H9 (cell line): ENCODE measurements at places on chromosomes 12 and 14.

DNA sequence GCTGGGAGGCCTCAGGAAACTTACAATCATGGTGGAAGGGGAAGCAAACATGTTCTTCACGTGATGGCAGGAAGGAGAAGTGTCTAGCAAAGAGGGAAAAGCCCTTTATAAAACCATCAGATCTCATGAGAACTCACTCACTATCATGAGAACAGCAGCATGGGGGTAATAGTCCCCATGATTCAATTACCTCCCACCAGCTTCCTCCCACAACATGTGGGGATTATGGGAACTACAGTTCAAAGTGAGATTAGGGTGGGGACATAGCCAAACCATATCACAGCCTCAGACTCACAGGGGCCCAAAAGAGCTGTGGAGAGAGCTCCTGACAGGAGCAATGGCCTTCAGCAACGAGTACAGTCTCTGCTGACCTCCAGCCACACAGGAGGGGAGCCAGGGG is 151.4 kb downstream of the GXYLT1 start:
- DNase-seq, result no peak

GRCh38 chr12:1162081-1162760 is 171.2 kb downstream of the ERC1 start:
- DNase-seq, result no peak

GRCh38 chr14:65560340-65561027 is 148.0 kb downstream of the FUT8 start:
- DNase-seq, result no peak

DNA sequence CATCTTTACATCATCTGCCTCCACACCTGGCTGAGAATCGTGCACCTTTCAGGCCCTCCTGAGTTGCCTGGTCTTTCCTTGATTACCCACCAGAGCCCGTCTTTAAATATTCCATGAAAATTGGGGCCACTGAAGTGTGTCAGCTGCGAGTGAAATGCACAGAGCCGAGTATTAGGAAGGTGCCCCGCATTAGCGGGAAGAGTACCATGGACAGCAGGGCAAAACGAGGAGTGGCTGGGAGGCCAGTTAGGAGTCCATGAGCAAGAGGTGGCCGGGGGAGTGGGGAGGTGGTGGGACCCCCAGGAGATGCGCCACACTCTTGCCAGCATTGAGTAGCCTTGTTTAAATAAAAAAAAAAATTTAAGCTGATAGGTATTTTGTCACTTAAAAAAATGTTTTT is 99.6 kb downstream of the TSPAN9 start:
- DNase-seq, result no peak

DNA sequence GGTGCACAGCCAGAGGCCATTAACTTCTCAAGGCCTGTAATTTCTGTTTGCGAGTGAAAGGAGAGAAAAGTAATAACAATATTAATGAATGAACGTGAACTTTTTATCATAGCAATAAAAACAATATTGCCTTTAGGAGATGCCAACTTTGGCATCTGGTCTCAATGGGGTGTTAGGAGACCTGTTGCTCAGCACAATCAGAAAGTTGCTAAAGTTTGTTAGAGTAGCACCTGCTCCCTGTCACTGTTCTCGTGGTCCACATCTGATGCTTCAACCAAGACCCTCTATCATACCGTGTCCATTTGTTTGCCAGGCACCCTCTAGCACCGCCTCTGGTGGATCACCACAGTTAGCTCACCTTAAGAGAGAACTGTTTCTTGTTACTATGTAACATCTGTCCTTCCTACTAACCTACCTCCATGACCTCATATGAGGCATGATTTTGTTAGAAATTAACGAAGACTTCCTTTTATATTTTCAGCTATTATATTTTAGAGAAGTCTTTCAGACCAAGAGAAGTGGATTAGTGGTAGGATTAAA is 12.5 kb upstream of the CLEC4E start:
- peak; percentile 49 for DNase-seq

DNA sequence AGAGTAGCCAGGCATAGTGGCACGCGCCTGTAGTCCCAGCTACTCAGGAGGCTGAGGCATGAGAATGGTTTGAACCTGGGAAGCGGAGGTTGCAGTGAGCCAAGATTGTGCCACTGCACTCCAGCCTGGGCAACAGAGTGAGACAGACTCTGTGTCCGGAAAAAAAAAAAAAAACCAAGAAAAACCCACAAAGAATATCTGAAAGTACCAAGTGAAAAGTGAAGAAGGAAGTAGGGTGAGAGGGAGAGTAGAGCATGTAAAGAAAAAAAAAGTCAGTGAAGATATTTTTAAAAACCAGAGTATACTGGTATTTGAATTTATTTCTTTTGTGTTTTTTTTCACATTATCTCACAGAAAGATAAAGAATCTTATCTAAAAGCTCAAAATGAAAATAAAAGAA is 43.3 kb upstream of the ISM2 start:
- DNase-seq, result no peak

DNA sequence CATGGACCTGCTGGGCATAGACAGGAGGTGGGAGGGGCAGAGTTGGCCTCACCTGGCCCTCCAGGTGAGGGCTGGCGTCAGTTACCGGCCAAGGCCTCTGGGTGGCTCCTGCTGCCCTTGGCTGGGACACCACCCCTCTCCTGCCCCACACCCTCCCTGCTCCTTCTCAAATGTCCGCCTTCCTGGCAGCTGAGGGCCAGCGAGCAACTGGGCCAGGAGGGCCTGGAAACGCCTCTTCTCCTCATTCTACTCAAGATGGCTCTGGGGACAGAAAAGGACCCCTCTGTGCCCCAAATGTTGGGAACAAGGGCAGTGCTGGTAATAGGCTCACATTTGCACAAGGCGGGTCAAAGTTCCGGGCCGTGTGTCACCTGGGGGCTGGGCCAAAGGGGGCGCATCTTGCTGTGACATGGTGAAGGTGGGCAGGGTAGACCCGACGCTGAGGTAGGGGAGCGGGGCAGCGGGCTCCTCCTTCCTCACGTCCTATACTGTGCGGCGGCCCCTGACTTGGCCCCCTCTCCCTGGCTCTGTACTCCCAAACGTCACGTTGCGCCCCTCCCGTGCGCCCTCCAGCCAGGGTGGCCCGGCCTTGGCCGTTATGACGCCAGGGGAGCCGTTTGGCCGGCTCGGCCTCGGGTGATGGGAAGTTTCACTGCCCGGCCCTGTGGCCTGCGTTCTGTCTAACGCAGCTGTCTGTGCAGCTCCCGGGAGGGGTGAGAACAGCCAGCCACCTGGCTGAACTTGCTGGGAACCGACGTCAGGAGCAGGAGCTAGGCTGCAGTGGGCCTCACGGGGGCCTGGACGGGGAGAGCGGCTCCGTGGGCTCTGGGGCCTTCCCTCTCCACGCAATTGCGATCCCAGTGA is 18.0 kb upstream of the DLK1 start:
- DNase-seq, result peak; percentile 94

GRCh38 chr12:104709692-104710435 is 248.2 kb downstream of the SLC41A2 start:
- DNase-seq, result no peak

DNA sequence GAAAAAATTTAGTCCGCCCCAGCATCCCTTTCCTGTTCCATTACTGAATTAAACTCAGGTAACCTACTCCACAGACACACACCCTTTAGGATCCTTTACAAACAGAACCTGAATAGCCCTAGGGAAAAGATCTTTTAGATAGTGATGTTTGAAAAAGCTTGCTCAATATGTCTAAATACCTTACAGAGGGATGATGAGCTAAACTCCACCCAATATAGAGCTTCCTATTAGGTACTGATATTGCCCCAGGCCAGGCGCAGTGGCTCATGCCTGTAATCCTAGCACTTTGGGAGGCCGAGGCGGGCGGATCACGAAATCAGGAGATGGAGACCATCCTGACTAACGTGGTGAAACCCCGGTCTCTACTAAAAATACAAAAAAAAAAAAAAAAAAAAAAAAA is 50.1 kb downstream of the FERMT2 start:
- no peak for DNase-seq

DNA sequence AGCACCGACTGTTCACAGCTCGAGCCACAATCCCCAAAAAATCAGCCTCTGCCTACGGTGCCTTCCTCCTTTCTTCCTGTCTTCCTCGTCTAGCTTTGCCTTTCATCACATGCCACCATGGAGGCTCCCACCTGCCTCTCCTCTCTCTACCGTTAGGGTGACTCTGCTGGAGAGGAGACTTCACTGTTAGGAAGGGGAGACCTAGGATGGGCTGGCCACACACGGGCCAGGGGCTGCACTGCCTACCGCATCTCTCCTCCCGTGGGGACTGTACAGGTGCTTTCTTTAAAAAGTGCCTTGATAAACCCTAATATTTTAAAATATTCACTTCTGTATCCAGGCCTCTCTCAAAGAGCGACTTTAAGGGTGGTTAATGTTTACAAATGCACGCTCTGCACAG is 1104.7 kb downstream of the BCL11B start:
- DNase-seq, result no peak

DNA sequence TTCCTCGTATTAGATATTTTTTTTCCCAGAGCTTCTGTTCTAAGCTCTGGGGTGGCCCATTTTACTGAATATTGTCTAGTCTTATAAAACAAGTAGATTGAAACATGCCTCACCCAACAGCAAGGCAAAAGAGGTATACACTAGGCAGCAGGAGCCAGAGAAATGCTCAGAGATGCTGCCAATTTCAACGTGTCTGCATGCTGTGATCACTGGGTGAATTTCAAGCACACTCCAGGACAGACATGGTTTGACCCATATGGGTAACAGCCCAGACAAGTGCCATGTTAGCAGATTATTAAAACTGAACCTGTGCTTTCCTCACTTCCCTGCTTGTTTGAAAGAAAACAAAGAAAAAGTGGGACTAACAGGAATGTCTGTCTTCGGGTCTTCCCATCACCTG is 321.3 kb downstream of the MED13L start:
- DNase-seq, result no peak

DNA sequence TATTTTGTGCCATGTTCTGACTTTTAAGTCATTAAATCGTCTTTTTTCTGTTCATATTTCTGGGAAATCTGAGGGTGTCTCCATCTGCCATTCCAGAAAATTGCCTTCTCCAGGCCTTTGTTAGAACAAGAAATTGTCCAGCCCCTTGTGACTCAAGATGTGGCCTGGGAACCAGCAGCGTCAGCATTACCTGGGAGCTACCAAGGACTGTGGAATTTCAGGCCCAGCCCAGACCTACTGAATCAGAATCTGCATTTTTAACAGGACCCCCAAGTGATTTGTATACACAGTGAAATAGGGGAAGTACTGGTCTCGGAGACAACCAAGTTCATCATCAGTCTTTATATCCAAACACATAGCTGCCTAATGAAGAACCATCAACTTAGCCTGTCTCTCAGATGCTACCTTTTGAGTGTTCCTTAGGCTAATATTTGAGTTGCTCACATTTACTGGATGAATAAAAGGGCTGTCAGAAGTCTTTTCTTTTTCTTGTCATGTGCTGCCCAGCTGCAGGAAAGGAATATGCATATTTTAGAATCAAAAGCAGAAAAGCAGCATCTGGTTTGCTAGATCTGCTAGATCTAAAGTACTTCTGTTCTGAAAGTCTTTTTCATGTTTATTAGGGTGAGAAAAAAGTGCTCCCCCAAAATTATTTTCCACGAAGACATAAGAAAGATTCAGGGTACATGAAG is 21.2 kb downstream of the GPHB5 start:
- no peak for DNase-seq

DNA sequence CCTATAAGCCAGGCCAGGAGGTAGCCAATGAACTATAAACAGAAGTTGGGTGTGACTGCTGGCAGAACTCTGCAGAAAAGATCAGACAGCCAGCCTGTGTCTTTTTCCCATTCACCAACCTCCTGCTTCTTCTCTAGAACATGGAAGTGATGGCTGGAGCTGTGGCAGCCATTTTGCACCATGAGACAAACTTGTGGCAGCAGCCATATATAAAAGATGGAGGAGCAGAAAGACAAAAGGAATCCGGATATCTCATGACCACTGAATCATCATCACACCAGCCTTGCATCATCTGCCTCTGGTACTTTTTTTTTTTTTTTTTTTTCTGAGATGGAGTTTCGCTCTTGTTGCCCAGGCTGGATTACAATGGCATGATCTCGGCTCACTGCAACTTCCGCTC is 8.7 kb downstream of the BEGAIN start:
- no peak for DNase-seq
